ENCODE measurements at places on chromosomes 11 and 22.

DNA sequence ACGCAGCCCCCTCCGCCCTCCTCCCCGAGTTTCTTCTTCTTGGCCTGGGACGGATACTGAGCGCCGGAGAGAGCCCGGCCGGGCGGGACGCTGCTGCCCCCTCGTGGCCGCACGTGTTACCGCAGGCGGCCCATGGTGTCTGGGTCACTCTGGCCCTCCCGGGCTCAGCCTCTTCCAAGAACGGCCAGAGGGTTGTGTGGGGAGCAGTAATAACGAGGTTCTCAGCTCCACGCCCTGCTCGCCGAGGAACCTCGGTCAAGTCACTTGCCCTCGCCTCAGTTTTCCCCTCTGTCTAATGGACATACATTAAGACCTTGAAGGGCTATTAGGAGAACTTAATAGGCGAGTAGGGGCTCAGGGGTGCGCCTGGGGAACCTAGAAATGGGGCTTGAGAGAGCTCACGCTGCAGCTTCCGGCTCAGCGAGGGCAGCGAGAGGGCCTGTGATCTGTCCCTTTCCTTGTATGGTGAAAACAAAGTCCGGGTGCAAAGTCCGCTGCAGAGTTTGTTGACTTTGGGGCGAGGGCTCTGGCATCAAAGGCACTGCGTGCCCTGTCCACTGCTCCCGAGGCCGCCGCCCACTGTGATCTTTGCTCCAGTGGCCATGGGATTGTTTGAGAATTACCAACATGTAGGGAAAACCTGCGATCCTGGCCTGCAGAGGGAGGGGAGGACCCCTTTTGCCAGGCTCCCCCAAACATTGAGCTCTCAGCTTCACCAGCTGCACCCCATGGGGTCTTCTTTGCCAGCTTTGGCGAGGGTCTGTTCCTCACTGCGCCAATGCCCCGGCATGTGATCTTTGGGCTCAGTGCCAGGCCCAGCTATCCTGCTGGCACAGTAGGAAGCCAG lies 14.4 kb upstream of the LRP5 start:
- DNase-seq = peak; percentile 48

DNA sequence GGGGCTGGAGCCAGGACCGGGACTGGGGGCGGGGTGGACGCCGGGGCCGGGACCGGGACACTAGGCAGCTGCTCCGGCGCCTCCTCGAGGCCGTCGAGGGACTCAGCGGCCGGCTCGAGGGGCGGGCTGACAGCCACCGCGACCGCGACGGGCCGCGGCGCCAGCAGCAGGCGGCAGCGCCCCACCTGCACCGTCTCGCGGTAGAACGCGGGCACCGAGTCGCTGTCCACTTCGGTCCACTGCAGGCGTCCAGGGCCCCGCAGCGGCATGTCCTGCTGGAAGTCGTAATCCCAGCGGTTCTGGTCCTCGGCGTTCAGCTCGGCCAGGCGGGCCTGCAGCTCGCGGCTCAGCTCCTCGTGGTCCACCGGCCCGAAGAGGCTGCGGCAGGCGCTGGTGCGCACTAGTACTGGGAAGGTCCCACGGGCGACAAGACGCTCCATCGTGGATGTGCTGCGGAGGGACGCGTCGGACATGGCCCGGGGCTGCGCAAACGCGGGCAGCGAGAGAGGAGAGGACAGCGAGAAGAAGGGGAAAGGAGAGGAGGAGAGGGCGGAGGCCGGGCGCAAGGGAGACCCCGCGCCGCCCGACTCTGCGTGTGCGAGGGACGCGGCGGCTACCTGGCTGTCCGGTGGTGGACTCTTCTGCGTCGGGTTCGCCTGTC lies 428 bp downstream of the CDKN1C start:
- peak; percentile 49 for DNase-seq

DNA sequence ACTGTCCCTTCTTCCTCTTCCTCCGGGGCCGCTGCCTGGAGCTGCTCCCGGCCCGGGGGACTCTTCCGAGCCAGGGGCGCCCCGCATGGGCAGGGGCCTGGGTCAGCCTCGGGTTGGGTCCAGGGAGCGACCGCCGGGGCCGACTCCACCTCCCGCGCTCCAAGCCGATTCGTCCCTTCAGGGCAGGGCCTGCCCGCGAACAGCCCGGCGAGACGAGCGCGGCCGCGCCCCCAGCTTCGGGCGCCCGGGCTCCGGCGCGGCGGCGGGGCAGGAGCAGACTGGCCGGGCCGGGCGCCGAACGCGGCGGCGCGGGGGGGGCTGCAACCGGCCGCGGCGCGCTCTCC lies at the start of gene LARGE1:
LARGE1 (minus strand) TSS at position 280 of the 344 bp plus-strand sequence.
- no peak for DNase-seq

- DNase-seq = peak; percentile 88
Measured at GRCh38 chr11:9301720-9302119, 12.7 kb downstream of the TMEM41B start.

DNA sequence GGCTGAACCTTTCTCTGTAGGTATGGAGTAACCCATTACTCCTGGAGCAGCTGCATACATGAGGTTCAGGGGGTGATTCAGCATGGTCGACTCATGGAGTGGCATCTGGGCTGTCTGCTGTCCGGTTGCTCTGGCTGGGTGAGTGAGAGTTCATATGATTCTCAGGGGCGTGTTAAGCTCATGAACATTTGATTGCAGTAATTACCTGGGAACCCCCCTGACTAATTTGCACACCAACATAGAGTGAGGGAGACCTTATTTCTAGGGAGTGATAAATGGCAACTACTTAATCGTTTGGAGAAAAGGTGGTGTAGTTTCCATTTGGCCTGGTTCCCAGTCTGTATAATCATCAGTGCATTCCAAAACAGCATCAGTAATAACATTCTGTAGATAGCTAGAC lies 661.9 kb downstream of the ETS1 start:
- no peak for DNase-seq

- DNase-seq = no peak
Measured at GRCh38 chr11:64170419-64170818, 4.5 kb upstream of the MACROD1 start.

GRCh38 chr22:48595511-48595905 lies 1232.2 kb downstream of the BRD1 start:
- DNase-seq = no peak

GRCh38 chr11:114285599-114285998 lies 10.6 kb upstream of the NNMT start:
- DNase-seq = no peak

DNA sequence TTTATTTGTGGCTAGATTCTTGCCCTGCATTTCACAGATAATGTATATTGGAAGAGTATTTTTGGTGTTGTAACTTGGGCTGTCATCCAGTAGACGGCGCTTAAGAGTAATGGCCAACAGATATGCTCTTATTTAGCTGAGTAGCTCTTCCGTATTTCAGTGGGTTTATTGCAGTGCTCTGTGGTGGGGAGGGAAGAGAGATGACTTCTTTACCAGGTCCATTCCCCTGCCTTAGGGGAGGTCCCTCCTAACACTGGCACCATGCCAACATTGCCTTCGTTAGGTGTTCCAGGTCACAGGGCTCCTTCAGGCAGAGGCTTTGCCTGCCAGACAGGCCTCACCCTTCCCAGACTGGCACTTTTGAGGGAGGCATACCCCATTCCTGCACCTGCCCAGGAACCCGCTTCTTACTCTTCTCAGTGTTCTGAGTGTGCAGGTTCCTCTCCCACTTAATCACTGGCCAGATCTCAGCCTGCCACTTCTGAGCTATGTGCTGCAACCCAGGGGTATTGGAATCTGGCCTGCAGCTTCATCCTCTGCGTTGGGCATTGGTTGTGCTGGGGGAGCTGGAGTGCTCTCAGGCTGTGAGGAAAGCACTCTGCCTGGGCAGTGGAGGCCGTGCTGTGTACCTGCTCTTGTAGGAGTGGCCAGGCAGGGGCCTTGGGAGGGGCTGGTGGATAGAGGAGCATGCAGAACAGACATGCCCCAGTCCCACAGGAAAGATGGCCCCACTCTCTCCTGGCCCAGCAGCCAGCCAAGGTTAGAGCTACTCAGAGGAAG lies 29.4 kb upstream of the SLN start:
- DNase-seq = peak; percentile 80

- no peak for DNase-seq
Measured at GRCh38 chr11:771617-772204, 5.6 kb downstream of the GATD1 start.

GRCh38 chr11:100816823-100817222 lies 129.7 kb downstream of the ARHGAP42 start:
- no peak for DNase-seq

DNA sequence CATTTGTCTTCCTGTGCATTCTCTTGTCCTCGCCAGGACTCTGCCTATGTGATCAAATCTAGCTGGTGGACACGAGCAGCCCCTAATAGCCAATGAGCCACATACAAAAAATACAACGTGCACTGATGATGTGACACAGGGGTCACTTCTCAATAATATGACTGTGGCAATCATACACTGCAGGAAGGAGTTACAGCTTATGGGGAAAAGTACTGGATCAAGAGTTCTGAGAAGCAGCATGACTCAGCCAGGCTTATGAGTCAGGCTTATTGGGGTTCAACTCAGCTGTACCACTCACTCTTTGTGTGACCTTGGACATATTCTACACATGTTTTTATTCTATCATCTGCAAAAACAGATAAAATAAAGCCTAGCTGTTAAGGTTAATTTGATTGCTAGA lies 889.4 kb upstream of the TENM4 start:
- no peak for DNase-seq

- no peak for DNase-seq
Measured at GRCh38 chr11:115653926-115654325, 149.7 kb upstream of the CADM1 start.

- DNase-seq = no peak
Measured at GRCh38 chr11:5348551-5349194, 2.6 kb upstream of the OR51B6 start.

DNA sequence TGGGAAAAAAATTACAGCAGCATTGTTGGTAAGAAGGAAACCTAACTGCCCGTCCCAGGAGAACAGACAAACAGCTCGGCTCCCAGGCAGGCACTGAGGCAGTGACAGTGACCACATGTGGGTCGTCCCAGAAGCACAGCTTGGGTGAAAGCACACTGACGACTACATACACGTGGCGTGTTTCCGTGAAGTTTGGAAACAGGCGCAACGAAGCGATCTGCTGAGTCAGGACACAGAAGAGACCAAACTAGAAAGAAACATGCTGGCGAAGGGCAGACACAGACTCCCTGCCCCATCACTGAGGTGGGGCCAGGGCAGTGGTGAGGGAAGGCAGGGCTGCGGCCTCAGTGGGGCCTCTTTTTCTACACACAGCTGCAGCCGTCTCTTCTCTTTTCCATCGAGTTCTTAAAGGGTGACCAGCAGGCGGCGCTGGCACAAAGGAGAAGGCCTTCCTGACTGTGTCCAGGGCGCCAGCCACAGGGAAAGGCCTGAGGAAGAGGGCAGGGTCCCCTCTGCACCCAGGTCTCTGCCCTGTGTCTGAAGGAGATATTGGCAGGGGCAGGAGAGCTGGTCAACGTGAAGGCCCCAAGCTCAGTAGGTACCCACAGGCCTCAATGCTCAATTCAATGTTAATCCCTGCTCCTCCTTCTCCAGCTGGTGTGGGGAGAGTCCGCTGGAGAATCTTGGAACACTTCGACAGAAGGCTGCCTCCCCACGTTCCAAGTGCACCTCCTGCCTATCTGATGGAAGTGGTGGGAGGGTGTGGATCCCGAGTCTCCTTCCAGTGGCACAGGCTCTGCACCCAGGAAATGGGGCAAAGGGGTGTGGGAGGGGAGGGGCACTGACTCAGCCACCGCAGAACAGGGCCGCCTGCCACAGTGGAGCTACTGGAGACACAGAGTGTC lies 19.9 kb downstream of the CARS1 start:
- peak; percentile 66 for DNase-seq

- peak; percentile 3 for DNase-seq
Measured at GRCh38 chr11:3021125-3021524, 29.0 kb upstream of the NAP1L4 start.

DNA sequence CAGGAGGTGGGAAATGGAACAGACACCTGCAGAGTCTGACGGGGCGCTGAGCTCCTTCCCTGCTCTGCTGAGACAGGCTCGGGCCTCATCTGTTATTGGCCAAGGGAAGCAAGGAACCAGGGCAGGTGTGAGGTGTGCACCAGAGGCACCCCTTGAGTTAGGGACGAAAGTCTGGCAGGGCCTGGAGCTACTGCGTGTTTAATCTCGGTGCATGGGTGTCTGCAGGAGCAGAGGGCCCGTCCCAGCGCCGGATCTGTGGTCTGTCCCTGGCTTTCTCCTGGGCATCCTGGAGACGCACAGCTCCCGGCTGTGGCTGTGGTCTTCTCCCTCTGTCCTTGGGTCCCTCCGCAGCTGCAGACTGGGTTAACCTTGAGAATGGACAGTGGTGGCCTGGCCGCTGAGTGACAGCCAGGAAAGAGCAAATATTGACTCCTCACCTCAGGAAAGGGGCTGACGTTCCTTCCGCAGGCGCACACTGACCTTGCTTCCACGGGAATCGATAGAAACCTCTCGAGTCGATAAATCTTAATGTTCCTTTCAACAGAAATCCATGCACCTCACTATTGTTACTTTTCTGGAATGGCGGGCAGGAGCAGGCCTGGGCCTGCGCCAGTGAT lies 975.6 kb downstream of the BRD1 start:
- DNase-seq = no peak

DNA sequence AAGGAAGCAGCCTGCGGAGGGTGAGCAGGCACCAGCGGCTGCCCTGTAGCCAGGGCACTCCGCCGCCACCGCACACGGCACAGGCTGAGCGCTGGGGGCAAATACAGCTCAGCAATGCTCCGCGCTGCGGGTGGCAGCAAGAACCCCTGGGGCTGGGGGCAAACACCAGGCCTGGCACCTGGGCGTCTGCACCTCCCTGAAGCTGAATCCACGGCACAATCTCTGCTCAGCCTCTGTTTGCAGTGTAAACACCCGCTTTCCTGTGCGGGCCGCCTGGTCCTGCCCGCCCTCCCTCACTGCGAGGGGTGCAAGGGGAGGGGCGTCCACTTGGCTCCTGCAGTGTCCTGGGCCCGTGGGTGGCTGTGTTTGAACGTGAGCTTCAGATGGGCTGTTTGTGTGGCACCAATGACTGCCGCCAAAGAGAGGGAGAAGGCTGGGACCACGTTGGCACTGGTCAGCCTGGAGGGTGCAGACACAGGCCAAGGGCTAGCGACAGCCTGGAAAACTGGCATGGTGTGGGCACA lies 14.8 kb upstream of the MPPED1 start:
- DNase-seq = no peak

- no peak for DNase-seq
Measured at GRCh38 chr11:93939084-93939760, 81.9 kb upstream of the HEPHL1 start.

DNA sequence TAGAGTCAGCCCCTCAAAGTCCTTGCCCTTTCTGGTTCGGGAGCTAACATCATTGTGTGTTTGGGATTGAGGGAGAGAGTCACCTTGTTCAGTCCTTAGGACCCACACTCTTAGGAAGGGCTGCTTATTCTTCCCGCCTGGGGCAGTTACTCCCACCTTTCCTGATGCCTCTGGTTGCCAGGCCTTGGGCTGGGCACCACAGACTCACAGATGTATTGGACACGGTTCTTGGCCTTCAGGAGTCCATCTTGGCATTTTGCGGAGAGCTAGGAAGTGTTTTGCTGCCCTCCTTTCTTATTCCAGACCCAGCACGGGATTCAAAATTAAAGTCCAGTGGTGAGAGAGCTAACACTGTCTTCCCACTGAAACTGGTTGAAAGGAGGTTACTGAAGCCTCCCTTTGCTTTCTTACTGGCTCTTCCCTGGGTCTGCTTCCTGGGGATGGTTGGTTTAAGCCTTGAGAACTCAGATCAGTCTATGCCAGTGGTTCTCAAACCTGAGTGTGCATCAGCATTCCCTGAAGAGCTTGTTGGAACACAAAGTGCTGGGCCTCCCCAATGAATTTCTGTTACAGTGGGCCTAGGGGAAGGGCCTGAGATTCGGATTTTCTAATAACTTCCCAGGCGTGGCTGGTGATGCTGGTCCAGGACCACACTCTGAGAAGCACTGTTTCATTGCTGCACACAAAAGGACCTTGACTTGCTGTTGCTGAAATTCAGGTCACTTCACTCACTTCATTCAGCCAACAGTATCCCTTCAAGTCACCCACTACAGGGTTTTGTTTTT lies 1.4 kb downstream of the OSBP2 start:
- DNase-seq = no peak
